Activated CD4-positive, alpha-beta T cell treated with anti-CD3 and anti-CD28 coated beads for 36 hours (primary cell): ENCODE measurements at places on chromosomes 6 and 20.

DNA sequence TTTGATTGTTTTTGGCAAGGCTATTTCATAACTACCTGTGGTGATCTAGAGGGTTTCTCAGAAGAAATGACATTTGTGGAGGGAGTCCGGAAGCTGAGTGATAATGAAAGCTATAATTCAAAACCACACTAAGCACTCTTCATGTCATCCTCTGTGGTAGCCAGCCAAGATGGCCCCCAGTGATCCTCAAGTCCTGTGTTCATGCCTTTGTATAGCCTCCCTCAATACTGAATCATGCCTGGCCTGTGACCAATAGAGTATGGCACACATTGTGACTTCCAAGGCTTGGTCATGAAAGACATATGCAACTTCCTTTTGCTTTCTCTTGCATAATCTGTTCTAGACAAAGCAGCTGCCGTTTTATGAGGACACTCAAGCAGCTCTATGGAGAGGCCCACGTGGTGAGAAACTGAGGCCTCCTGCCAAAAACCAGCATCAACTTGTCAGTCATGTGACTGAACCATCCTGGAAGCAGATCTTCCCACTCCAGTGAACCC is 12.8 kb upstream of the DNAAF9 start:
- DNase-seq, result peak; percentile 78

DNA sequence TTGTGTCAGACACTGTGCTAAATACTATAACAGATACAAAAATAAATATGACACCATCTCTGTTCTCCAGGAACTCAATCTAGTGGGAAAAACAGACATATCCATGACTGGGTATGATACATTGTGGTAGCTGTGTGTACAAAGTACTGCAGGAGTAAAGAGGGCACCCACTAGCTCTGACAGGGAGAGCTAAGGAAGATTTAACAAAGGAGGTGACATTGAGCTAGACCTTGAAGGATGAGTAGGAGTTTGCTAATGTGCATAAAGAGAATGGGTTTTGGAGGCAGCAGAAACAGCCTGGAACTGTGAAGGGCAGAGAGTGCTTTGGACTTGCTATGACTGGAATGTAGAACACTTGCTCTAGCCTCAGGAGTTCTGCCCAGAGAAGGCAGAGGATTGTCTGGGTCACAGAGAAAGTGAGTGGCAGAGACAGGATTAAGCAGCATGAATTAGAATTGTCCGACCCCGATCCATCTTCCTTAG is 14.4 kb downstream of the MMP24 start:
- no peak for DNase-seq

GRCh38 chr6:57048577-57048976 is 2.1 kb downstream of the KIAA1586 start:
- DNase-seq, result no peak

DNA sequence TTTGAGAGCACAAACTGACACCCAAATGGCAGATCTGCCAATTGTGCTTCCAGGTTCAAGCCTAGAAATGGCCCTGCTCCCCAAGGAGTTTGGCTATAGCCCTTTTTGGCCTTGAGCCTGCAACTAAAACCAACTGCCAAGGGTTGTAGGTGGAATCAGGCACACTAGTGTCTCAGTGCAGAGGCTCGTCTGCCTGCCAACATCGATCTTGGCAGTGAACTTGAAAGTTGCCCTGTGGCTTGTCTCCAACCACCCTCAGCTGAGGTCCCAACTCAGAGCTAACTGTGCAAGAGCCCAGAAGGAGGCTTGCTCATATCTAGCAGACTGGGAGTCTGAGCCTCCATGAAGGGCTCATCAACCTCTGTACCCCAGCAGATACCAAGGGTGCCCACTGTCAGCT is 92.7 kb upstream of the GLP1R start:
- DNase-seq, result no peak

- no peak for DNase-seq
Measured at GRCh38 chr20:56801971-56802755, 173.1 kb downstream of the TFAP2C start.

- DNase-seq, result no peak
Measured at GRCh38 chr6:35064290-35064689, 76.8 kb downstream of the TCP11 start.

DNA sequence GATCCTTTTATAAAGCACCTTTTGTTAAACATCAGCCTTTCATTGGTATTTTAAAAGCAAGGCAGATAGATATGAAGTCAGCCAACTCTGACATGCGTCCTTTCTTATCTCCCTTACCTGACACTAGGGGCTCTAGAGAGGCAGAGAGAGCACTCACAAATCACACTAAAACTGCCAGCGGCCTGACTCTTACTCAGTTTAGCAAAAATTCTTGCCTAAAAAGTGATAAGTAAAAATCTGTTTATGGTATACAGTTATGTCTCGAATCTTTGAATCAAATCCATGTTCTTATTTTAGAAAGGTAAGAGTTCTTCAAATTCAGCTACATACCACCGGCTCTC is 10.4 kb upstream of the TDRD6 start:
- DNase-seq, result no peak

DNA sequence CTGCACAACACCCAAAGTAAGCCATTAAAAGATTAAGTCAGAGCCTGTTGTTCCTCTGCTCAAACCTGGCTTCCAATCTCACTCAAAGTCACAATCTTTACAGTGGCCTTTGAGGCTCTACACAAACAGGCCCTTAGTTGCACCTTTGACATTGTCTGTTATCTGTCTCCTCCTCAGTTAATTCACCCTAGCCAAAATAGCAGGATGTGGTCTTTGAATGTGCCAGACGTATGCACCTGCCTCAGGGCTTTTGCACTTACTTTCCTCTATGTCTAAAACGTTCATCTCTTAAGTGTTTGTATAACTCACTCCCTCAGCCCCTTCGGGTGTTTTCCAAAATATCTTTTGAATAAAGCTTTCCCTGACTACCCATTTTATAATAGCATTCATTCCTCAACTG is 107.7 kb downstream of the EYA4 start:
- no peak for DNase-seq

DNA sequence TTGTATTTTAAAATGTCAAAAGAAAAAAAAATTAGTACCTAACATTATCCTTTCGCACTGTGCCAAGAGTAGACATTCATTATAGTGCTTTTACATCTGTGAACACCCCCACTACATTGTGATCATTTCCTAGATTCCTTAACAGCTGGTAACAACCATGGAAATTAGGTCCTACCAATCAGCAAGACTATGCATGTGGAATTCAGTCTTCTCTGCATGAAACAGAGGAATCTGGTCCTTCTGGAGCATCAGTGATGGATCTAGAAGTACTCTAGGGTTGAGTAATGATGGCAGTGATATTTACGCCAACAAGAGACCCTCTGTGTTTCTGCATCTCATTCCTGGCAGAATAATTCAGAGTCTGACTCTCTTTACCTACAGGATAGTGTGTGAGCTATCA is 9.4 kb downstream of the OR12D1 start:
- DNase-seq, result no peak

DNA sequence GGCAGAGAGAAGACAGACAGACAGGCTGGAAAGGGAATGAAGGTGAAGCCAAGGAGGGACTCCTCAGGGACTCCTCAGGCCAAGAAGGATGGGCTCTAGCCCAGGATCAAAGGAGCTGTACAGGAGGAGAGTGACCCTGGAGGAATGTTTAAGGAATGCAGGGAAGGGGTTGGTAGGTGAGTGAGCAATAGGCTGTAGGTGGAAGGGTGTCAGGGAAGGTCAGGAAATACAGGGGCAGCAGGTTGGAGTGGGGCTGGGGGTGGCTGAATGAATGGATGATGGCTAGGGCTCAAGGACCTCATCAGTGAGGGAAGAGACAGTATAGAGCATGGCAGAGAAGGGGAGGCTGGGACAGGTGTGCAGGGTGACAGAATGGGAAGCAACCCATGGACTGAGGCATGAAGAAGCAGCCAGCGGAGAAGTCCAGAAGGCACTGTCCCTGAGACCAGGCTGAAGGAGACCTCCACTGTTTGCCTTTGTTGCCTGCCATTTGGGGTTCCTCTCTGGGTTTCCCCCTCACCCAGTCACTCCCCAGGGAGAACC is 13.2 kb downstream of the SYNGAP1 start:
- DNase-seq, result no peak

GRCh38 chr6:14871221-14871620 is 374.6 kb upstream of the JARID2 start:
- DNase-seq, result no peak

- DNase-seq, result peak; percentile 54
Measured at GRCh38 chr20:62122654-62123449, 577 bp downstream of the LSM14B start.
